ENCODE measurements at places on chromosomes 3 and 15. TPM values are rescaled to one million over a fixed set of nuclear protein-coding genes. Genes with fewer than 3 reads are reported as not detected.

The SLC9C1 gene
- total RNA-seq: not detected

The CPNE9 gene
- not detected for total RNA-seq

The XCR1 gene
- total RNA-seq: not detected

The NANOGP8 gene
- 0.40 TPM for total RNA-seq

The PEX11A gene
- 17.6 TPM for total RNA-seq

The STIMATE gene
- total RNA-seq: 20.0 TPM

The STXBP5L gene
- 17.3 TPM for total RNA-seq

The PFN2 gene
- total RNA-seq: 99.9 TPM

The SAMD7 gene
- not detected for total RNA-seq

The TGM4 gene
- not detected for total RNA-seq

The EPHB3 gene
- total RNA-seq: 10.6 TPM

The SLC12A1 gene
- total RNA-seq: not detected

The ZNF619 gene
- total RNA-seq: 4.5 TPM

The GCNT3 gene
- total RNA-seq: 1.3 TPM

The PLSCR4 gene
- total RNA-seq: 50.9 TPM

The SLC2A2 gene
- not detected for total RNA-seq

The PLAAT1 gene
- 0.62 TPM for total RNA-seq

The NR2E3 gene
- total RNA-seq: 0.69 TPM

The BCL2A1 gene
- 0.48 TPM for total RNA-seq

The CACNA2D3 gene
- total RNA-seq: 7.7 TPM

The ALDH1A2 gene
- 120 TPM for total RNA-seq

The ZNF80 gene
- total RNA-seq: not detected

The ROPN1B gene
- total RNA-seq: not detected

The CSTA gene
- 9.0 TPM for total RNA-seq

The TLR9 gene
- total RNA-seq: not detected

The RLBP1 gene
- not detected for total RNA-seq

The B3GALNT1 gene
- total RNA-seq: 6.4 TPM

The ACTRT3 gene
- 2.3 TPM for total RNA-seq

The TMCO5A gene
- total RNA-seq: not detected

The P3H2 gene
- total RNA-seq: 10.6 TPM

The TIMP4 gene
- total RNA-seq: 5.2 TPM

The CADPS gene
- 2.3 TPM for total RNA-seq

The PLA2G4B gene
- total RNA-seq: 6.8 TPM

The LXN gene
- total RNA-seq: 73.7 TPM

The SEC61A1 gene
- 100 TPM for total RNA-seq

The EHHADH gene
- 4.2 TPM for total RNA-seq
